ENCODE measurements at places on chromosomes 3 and 15.

GRCh38 chr15:81905889-81906288 is 139.9 kb downstream of the MEX3B start:
- no peak for DNase-seq

DNA sequence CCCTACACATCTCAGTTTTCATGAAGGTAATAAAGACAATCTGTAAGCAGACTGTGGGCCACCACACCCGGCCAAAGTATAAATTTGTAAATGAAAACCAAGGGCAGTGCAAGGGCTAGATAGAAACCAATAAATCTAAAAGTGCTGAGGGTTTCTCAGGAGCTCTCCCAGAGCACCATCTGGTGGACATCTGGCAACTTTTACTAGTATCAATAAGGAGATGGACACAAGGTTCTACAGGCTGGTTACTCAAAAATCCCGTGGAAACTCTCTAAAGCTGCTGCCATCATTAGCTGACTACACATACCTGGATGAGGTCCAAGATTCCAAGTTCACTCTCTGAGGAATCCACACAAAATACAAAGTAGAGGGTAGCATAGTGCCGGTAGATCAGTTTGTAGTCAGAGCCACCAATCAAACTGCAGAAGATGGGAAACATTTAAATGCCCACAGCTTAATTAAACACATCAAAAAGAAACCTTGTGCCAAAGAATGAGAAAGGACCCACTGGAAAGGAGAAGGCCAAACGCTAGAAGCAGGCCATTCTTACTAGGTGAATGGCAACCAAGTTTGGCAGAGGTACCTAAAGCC is 5.5 kb downstream of the AP3S2 start:
- no peak for DNase-seq

DNA sequence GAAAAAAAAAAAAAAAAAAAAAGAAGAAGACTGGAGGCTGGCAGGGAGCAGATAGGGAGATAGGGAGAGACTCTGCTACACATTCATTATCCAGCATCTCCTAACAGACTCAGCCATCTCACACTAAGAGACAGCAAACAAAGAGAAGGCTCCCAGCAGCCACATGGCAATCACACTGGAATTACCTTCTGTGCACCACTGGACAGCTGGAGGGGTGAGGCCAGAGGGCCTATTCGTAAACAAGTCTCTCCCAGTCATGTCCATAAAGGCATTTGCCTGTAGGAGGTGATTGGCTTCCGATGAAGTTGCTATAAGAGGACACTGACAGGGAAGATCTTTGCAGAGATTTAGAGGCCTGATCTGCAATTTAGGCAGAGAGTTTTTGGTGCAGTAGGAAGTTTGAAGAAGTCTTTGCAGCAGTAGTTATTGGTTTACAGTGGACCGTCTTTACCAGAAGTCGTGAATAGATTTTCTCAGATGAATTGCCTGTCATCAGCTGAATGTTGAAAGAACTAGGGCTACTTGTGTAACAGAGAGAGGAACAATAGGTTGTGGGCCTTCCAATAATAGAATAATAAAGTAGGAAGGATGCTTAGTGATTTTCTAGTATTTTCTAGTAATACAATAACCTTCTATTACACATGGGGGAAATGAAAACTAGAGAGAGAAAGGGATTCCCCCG is 89.7 kb downstream of the TP63 start:
- DNase-seq, result no peak

GRCh38 chr3:78455712-78456433 is 1311.9 kb downstream of the ROBO1 start:
- no peak for DNase-seq

- DNase-seq, result no peak
These were observed 149.0 kb downstream of the GSK3B start for GRCh38 chr3:119945291-119945690.
